ENCODE measurements at places on chromosomes 11 and 22.
A peak's percentile ranks its signal among the peaks of the same experiment; 100 is the strongest.

- peak; percentile 88 for DNase-seq
Observed at GRCh38 chr11:64887757-64888405, 9.5 kb upstream of the EHD1 start.

DNA sequence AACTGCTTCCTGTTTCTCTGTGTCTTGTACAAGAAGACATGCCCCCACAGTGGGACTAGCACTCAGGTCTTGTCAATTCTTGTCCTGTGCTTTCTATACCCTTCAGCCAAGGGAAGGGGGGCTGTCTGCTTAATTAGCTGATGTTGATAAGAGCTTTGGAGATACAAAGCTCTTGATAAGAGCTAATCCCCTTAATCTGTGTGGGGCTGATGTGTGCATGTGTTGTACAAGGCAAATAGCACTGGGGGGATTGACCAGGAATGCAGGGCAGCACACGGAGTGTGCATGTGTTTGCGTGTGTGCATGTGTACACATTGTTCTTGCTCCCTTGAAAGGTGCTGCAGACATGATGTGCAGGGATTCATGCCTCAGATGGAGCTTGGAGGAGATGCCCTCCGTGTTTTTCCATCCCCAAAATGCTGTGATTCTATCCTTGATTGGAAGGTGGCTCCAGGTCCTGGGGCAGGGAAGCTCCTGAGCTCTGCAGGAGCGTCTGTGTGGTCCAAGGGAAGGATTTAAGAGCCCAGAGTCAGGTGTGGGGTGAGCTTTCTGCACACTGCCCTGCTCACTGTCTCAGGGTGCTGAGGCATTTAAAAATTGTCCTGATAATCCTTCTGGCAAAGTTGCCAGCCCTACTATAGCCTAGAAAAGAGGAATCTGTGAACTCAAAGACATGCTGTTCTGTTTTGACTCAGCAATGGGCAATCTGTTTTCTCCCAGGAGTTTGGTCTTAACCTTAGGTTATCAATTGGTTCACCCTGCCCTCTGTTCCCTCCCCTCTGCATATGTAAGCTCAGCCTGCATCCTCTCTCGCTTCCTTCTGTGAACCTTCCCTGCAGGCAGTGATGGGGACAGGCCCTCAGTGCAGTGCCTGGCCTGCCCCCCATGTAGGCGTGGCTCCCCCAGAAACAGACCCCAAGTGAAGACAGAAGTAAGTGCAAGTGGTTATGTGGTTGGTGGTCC lies 102.0 kb downstream of the GRIK4 start:
- no peak for DNase-seq

DNA sequence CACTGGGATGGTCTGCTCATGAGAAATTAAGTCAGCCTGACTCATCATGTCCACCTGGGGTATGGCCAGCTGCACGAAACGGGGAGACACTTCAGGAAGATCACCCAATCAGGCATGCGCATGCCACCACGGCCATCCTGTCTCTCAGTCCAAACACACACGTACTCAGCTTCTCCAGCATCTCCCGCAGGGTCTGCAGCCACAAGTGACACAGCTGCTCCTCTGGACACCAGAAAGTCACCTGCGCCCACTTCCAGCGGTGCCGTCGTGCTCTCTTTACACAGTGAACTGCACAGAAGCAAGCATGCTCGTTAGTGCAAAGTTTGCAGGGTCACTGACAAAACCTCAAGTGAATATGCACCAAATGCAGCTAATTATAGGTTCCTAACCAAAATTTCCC lies 18.1 kb downstream of the CERK start:
- DNase-seq: no peak

GRCh38 chr11:117442049-117442868 lies 114.6 kb downstream of the CEP164 start:
- peak; percentile 4 for DNase-seq

DNA sequence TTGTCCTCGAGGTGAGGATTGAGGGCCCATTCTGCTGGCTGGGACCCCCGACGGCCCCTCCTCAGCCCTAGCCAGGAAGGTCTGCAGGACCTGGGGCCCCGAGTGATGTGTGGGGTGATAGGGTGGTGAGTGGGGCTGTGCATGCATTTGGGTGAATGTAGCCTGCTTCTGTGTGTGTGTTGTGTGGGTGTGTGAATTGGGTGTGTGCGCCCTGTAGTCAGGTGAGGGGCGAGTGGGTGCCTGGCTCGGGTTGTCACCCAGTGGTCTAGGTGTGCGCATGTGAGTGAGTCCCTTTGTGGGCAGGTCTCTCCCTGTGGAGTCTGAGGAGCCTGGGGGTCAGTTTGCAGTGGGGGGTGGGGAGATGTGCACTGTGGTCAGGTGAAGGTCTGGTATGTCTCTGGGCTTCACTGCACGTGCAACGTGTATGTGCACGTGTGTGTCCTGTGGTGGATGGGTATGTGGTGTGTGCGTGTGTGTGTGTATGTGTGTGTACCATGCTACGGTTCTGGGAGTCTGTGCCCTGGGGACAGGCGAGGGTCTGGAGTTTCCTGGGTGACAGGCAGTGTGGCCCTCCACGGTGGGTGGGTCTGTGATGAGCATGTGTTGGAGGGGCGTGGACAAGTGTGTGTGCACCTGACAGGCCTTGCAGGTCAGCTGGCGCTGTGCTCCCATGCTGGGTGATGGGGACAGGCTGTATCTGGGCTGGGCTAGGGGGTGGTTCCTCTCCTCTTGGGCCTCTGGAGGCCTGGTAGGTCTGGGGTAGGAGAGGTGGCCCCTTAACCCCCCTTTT lies 1.0 kb downstream of the TMEM151A start:
- no peak for DNase-seq

GRCh38 chr22:39565414-39565944 lies 5.1 kb upstream of the CACNA1I start:
- no peak for DNase-seq

GRCh38 chr11:12901874-12902481 lies 107.1 kb upstream of the RASSF10 start:
- DNase-seq: no peak

- DNase-seq: no peak
Observed at GRCh38 chr11:132683602-132684001, 848.7 kb downstream of the OPCML start.

GRCh38 chr11:42049650-42050049 lies 590.2 kb upstream of the LRRC4C start:
- DNase-seq: no peak

GRCh38 chr11:44017443-44018126 lies 30.2 kb upstream of the ACCSL start:
- no peak for DNase-seq

DNA sequence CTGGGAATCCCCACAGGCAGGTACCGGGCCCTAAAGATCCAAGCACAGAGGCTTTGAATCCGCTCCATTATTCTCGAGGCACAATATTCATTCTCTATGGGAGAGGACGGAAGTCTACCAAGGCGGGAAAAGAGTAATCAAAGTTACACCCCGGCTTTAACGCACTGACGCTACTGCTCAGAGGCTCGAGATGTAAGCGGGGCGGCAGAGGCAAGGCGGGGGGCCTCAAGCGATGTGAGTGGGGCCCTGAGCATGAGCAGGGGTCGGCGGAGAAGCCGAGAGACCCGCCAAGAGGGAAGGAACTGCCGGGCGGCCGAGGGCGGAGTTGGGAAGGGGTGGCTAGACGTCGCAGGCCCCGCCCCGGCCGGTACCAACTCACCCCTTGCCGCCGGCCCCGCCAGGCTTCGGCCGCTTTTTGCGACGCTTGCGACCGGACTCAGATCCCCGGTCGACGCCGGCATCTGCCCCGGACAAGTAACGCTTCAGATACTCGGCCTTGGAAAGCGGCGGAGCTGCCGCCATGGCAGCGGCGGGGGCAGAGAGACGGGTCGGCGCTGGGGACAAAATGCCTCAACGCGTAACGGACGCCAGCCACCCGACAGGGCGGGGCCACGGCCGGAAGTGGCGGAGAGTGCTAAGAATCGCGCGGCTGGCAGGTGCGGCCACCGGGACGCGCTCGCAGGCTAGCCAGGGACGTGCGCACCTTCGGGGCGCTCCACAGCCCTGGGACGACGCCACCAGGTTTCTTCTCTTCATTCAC lies at the start of gene BUD13:
Gene BUD13, minus strand, starts transcription at position 545 of the 760 bp plus-strand sequence. Its CDS starts 23 bp downstream, at position 522.
- peak; percentile 95 for DNase-seq

- no peak for DNase-seq
Observed at GRCh38 chr11:130411223-130411622, 17.2 kb downstream of the ADAMTS8 start.

DNA sequence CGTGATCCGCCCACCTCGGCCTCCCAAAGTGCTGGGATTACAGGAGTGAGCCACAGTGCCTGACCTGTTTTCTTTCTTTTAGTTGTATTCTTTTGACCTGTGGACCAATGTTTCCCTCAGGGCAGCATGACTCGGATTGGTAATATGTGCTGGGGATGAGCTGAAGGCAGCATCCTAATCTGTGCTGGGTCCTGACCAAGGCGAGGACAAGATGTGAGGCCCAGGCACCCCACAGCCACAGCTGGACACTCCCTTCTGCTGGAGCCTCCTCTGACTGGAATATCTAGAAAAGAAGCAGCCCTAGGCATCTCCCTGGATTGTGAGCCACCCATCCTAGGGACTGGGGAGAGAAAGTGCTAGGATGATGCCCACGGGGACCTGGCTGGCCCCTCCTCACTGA lies 105.4 kb downstream of the PDE2A start:
- DNase-seq: no peak

DNA sequence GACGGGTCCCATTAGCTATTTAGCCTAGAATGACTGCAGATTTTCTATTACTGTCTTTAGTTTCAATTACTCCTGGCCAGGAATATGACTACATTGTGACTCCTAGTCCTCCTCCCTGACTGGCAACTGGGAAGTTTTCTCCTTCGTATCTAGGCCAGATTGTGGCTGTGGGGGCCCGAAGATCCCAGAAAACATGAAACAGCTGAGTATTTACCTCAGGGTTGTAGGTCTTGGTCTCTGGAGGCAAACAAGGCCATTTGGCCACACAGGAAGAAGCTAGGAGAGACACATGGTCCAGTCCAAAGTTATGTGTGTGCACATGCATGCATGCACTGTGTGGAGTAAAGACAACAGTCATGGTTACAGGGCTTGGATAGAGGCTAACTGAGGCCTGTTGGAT lies 10.2 kb upstream of the GDPD4 start:
- no peak for DNase-seq

DNA sequence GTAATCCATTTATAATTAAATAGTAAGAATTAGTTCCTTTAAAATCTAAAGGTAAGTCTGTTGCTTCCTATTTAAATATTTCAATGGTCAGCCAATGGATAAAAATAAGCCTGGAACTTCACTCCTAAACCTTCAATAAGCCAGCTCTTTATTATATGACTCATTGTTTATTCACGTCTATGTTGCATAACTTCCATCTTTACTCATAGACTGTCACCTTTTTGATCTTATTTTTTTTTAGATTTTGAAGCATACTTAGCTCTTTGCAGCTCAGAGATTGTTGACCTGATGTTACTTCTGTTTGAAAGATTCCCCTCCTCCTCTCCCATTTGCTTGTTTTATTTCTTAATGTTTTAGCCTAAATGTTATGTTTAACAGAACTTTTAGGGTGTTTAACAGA lies 1571.2 kb upstream of the RAG2 start:
- DNase-seq: no peak

GRCh38 chr11:34512840-34513681 lies 533 bp downstream of the ELF5 start:
- peak; percentile 62 for DNase-seq
